ENCODE measurements at places on chromosomes 4 and X.

DNA sequence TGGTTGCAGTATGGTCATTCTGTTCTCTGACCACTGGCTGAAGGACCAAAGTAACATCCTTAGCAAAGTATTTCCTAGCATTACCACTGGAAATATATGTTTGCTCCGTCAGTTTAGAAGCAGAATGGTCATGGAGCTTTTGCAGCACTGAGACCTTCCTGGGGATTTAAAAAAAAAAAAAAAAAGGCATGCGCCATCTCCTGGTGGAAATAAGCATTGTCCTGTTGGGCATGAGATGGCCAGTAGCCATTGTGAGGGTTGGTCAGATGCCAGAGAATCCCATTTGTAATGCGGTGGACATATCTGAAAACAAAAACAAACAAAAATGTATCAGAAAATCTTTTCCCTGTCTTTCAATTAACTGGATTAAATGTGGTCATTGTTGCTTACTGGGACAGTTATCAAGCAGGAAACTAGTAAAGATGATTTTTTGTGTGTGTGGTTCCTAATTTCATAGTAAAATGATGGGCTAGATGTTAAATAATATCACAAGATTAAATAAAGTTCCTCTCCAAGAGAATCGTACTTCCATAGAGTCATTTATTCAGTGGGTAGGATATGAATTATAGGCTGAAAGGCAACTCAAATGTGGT lies 139.6 kb downstream of the SOWAHB start:
- peak; percentile 64 for DNase-seq

GRCh38 chrX:49991758-49992157 lies 69.4 kb downstream of the CLCN5 start:
- no peak for DNase-seq

DNA sequence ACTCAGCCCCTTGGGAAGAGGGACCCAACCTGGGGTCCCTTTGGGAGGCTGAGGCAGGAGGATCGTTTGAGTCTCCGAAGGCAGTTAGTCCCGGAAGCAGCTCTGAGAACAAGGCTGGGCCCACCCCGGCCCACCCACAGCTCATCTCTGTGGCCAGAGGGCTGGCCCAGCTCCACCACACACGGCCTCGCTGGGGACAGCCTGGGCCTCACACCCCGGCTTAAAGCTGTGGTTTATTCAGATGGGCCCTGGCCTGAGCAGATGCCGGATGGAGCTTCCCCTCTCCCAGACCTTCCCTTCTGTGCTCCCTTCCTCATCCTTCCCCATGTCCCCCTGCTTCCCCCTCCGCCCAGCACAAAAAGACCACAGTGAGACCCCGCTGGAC lies 54.4 kb downstream of the FAM53A start:
- DNase-seq: no peak

GRCh38 chr4:19381068-19381467 lies 870.6 kb upstream of the SLIT2 start:
- DNase-seq: no peak

GRCh38 chr4:37421614-37422013 lies 177.1 kb downstream of the NWD2 start:
- peak; percentile 40 for DNase-seq

GRCh38 chr4:124278477-124278876 lies 434.1 kb downstream of the ANKRD50 start:
- DNase-seq: no peak

DNA sequence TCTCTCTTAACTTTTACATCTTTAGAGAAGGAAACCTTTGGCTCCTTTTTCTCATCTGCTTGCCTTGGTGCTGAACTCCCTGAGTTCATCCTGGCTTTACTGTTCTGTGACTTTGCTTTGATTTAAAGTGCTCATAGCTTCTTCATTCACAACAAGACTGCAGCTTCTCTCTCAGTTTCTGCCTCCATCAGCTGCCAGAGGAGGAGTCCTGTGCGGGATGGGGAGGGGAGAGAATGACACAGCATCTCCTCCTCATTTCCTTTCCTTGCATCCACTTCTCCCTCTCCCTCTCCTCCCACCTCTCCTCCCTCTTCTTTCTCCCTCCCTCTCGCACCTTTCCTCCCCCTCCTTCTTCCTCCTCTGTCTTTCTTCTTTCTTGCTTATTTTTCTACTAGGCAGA lies 42.0 kb downstream of the CBLL2 start:
- peak; percentile 57 for DNase-seq

DNA sequence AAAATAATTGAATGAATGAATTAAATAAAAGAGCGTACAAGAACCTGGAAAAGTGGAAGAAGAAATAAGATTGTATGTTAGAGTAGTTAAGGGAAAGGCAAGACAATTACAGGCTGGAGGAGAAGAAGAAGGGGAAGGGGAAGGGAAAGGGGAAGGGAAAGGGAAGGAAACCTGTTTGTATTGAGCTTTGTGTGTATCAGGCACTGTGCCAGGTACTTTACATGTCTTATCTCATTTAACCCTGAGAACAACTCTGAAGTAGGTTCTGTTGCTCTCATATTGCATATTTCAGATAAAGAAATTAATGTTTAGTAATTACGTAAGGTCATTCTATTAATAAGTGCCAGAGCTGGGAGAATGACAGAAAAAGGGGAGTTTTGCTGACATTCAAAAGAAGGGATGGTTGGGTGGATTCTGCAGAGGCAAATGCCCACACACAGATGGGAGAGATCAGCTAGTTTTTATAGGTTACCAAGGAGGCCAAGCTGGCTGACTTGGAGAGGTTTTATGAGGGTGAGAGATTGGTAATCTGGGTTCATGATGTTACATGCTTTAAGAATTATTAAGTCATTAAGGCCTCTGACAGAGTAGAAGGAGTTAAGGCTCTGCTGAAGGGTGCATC lies 92.3 kb upstream of the LCORL start:
- no peak for DNase-seq

DNA sequence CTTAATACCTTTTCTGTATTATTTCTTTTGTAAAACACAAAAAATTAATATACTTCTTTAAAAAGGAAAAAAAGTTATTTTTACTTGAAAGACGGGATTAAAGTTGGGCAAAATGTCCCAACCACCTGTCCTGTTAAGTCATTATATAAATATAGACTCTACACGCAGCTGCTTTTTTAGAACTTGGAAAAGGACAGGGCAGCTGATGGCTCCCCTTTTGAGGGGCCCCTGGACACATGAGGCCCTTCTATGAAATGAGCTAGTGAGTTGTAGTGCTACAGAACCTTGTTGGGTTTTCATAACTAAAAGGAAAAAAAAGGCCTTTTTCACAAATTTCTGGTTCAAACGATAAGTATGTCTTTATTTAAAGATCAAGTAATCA lies 600 bp upstream of the BEX2 start:
- DNase-seq: peak; percentile 58
